CD8-positive, alpha-beta T cell (primary cell): ENCODE measurements at places on chromosomes 7 and 10.

DNA sequence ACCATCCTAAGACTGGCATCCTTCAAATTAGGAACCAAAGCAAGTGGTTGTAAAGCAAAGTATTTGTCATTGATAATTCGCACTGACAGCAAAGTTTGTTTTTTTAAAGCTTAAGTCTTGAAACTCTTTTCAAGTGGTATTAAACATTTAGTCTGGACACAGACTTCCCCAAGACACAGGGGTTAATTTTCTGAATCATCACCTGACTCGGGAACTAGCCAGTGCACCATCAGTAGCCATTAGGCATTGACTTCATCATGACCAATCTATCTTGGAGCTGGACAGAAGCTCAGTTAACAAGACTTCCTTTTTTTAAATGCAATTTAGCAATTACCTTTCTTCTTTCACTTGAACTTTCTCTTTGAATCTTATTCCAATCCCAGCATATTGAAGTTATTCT is 210.6 kb downstream of the ZNF365 start:
- no peak for DNase-seq

GRCh38 chr10:10938676-10939075 is 79.0 kb upstream of the CELF2 start:
- no peak for DNase-seq

DNA sequence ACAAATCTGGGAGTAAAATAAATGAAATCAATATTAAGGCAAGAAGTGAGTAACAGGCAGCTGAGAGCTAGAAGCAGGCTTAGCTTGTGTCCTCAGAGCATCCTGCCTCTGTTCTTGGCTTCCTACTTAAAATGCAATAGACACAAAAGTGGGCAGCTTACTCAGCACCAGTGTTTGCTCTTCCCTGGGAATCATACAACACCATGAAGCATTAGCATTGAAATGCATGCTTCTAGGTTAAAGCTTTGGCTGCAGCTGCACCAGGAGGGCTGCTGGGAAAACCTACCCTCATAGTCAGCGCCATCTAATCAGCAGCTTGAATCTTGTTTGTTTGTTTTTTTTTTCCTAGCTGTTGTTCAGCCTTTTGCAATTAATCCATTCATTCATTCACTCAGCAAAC is 104.2 kb upstream of the VWC2 start:
- no peak for DNase-seq

DNA sequence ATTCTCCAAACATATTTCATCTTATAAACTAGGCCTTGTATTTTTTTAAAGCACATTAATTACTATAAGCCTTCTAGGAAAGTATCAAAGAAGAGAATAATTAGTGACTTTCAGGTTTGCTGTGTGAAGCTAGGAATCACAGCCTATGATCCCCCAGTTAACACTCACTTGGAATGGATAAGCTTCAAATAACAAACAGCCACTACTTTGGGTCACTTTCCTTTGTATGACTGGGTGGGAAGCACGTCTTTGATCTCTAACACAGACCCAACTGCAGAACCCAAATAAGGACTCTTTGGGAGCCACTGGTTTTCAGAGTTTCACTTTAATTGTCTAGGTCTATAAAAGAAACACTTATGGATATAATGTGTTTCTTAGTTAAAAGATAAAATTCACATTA is 769.3 kb downstream of the MAGI2 start:
- no peak for DNase-seq

DNA sequence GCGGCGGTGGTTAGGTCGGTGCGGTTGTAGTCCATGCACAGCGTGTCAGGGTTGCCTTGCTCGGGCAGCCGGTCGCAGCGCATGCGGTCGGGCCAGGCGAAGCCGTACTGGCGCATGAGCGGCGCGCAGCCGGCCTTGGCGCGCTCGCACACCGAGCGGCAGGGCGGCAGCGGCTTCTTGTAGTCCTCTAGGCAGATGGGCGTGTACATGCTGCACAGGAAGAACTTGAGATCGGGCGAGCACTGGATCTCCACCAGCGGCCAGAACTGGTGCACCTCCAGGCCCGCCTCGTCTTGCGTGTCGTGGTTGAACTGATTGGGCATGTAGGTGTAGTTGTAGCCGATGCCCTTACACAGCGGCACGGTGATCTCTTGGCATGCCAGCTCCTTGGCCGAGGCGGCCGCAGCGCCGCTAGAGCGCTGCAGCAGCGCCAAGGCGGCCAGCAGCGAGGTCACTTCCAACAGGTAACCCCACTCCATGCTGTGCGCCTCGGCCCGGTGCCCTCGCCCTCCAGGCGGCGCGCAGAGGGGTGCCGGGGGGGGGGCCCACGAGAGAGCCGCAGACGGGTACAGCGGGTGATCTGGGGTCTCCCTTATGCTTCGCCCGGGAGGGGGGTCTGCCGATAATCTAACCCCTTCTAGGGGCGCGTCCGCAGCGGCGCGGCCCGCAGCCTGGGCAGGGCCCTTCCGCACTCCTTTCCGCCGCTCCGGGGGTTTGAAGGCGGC is 983 bp downstream of the FZD8 start:
- DNase-seq, result no peak

DNA sequence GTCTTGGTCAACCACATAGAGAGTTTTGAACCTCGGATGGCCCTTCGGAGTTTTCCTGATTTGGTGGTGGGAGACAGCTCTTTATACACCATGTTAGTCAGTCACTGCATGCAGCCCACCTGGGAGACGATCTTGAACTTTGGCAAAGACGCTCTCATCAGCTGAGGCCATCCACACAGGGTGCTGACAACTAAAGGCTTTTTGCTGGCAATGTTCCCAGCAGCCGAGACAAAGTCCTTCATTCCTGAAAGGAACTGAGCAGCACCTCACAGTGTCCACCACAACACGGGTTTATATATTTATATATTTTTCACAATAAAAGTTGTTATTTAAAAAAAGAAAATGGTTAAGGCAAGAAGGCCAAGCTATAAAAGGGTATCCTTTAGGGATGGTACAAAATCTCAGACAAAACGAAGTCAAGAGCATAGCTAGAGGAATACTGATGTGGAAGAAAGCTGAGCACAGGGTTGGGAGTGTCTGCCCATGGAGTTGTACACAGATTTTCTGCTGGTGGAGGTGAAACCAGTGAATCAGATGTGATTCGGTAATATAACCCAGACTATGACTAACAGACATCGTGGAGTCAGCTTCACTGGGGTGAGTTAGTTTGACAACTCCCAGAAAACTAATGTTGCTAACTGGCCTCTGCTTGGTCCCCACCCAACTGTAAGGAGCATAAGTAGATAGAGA is 27.4 kb upstream of the CAPZA2 start:
- DNase-seq, result no peak

DNA sequence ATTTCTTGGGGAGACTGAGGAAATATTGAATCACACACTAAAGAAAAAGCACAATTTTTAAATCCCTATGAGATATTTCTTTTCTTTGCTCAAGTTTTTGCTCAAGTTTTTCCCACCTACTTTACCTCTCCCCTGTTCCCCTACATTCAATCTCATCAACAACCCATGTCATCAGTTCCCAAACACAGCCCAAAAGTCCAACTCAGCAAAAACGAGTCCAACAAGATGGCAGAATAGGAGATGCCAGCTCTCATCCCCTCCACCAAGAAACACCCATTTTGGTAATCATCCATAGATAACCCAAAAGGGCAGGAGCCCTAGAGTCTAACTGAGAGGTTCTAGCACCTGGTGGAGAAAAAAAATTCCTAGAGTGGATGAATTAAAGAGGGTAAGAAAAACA is 152.5 kb upstream of the GHITM start:
- no peak for DNase-seq

- DNase-seq, result no peak
These were observed 50.2 kb upstream of the PDCD4 start for GRCh38 chr10:110821508-110821907.

DNA sequence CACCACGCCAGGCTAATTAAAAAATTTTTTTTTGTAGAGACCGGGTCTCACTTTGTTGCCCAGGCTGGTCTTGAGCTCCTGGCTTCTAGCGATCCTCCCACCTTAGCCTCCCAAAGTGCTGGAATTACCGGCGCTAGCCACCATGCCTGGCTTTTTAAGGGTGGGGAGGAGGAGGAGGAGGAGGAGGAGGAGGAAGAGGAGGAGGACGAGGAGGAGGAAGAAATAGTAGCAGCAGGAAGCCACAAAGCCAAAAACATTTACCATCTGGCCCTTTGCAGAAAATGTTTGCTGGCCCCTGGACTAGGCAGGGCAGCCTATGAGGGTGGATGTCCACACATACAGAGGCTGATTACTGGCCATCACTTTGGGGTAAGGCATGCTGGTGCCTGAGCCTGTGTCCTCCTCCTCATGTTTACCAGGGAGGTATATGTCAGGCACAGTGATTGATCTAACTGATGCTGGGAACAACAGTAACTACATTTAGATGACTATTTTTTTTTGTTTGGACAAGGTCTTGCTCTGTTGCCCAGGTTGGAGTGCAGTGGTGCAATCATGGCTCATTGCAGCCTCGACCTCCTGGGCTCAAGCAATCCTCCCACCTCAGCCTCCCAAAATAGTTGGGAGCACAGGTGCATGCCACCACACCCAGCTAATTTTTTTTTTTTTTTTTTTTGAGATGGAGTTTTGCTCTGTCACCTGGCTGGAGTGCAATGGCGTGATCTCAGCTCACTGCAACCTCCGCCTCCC is 122.1 kb downstream of the HIP1 start:
- DNase-seq, result no peak

DNA sequence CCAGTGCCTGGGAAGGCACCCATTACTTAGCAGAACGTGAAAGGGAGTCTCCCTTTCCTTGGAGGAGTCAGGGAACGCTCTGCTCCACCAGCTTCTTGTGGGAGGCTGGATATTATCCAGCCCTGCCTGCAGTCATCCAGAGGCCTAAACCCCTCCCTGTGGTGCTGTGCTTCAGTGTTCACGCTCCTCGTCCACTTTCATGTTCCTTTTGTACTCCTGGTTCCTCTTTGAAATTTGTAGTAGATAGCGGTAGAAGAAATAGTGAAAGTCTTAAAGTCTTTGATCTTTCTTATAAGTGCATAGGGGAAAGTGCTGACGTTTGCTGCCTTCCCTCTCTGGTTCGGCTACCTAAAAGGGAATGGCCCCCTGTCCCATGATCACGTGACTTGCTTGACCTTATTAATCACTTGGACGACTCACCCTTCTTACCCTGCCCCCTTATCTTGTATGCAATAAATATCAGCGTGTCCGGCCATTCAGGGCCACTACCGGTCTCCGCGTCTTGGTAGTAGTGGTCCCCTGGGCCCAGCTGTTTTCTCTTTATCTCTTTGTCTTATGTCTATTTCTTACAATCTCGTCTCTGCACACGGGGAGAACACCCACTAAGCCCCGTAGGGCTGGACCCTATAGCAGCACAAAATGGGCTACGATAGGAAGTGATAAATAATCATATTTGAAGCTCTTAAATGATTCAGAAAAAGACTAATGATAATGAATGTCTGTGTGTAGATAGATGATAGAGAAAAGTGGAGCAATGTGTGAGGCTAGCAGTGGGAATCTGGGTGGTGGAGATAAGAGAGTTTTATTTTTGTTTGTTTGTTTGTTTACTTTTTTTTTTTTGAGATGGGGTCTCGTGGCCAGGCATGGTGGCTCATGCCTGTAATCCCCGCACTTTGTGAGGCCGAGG is 5.8 kb upstream of the ESYT2 start:
- DNase-seq, result no peak

GRCh38 chr10:133230044-133230361 is at the start of gene UTF1:
UTF1 (plus strand) TSS chr10:133230217; CDS start chr10:133230289, 72 bp downstream.
- no peak for DNase-seq

DNA sequence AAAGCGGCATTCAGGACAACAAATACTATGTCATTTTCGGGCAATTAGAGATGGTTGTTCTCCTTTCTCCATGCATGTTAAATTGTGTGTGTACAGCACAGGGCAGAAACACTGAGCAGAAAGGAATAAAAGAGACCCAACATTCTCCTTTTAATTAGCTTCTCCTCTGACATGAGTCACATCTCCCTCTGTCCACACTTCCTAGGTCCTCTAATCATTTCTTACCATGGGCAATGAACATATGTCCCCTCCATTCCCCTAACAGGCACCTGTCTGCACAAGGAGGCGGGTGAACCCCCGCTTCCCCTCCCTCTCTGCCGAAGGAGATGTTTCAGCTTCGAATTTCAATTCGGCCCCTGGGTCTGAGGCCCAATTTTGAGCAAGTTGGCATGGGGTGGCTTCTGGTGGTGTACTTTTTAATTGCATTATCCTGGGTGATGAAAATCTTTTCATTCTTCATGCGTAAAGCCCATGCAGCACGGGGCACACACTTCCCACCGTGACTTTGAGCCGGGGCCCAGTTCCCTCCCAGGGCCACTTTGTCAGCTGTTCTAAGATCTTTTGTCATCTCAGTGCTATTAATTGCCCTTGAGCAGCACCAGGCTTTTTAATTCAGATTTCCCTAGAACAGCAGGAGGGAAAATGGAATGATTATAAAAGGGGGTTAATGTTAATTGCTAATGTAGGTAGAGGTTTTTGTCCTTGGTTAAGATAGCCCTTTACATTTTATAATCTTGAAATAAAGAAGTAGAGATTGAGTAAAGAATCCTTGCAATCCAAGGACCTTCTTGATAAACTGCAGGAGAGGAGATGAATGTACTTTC is 219.5 kb upstream of the NRP1 start:
- no peak for DNase-seq

GRCh38 chr10:109931163-109931562 is 7.9 kb upstream of the XPNPEP1 start:
- DNase-seq, result no peak

- DNase-seq, result no peak
These were observed 211.2 kb downstream of the CACNB2 start for GRCh38 chr10:18351421-18351820.

GRCh38 chr7:19470031-19470430 is 238.8 kb downstream of the POLR1F start:
- no peak for DNase-seq

- no peak for DNase-seq
These were observed 112.2 kb downstream of the INPP5A start for GRCh38 chr10:132649651-132650360.

DNA sequence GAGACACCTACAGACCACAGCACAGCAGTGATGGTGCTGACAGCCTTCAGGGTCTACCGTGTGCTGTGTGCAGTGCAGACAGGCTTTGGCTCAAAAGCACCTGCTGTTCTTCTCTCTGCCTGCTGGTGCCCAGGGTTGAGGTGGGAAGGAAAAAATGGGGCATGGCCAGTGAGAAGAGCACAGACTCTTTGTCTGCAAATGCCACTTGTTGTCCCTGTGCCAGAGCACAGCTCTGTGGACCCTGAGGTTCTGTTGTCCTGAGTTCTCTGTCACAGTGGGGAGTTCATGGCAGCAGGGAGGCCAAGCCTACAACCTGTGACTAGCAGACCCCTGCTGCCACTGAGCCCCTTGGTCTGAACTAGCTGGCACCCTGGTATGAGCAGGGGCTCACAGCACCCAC is 376.7 kb downstream of the GLRX3 start:
- no peak for DNase-seq

GRCh38 chr7:99791021-99791420 is 7.0 kb upstream of the CYP3A4 start:
- DNase-seq, result no peak
